ENCODE measurements at places on chromosomes 3 and 15. TPM values are rescaled to one million over a fixed set of nuclear protein-coding genes. Genes with fewer than 3 reads are reported as not detected.

DNA sequence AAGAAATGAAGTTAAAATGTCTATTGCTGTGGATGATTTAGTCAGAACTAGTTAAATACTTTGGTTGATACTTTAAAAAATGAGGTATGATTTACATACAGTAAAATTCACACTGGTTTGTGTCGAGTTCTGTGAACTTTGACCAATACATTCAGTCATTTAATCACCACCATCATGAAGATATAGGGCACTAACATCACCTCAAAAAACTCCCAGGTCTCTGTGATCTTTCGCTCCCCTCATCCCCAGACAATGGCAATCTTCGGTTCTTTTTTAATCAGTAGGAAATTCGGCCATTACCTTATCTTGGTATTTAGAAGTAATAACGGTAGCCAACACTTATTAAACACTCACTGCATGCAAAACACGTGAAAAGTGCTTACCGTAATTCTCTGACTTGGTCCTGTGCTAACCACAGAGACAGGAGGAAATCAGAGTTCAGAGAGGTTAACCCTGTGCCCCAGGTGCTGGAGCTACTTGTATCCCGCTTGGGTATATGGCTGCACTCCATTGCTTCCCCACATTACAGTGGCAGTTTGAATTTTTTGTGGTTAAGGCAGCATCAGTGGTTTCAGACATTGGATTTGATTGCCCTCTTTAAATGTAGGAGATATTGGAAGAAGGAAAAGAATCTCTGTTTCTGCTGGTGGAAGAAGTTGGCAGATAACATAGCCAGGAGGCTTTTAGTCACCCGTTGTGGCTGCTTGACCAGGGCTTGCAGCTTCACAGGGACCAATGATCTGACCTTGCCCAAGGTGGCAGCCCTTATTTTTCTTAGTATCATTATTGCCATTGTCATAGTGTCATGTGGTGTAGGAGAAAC is 4.2 kb downstream of the PLCL2 start:
- no peak for DNase-seq

GRCh38 chr15:68354923-68355322 is 77.0 kb downstream of the ITGA11 start:
- no peak for DNase-seq

- DNase-seq: no peak
Measured at GRCh38 chr15:47399100-47399499, 318.2 kb upstream of the SEMA6D start.

DNA sequence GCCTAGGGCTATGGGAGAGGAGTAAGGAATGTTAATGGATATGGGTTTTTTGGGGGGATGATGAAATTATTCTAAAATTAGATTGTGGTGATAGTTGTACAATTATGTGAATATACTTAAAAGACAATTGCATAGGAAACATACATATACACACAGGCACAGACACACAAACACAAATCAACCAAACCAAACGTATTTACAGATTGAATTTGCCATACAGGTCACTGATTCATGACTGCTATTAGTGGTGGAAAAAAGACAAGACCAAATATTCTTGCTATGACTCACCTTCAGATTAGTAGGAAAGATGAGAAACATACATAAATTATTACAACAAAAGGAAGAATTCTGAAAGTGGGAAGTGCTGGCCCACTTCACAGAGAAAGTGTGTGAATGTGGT is 85.3 kb downstream of the C3orf38 start:
- no peak for DNase-seq

GRCh38 chr15:85280203-85280602 is 100.2 kb upstream of the AKAP13 start:
- no peak for DNase-seq

GRCh38 chr3:58151637-58152036 is 59.1 kb downstream of the DNASE1L3 start:
- no peak for DNase-seq

GRCh38 chr15:87487484-87487883 is 769.1 kb downstream of the NTRK3 start:
- DNase-seq: no peak

GRCh38 chr3:70988111-70988510 is 595.4 kb downstream of the FOXP1 start:
- no peak for DNase-seq

DNA sequence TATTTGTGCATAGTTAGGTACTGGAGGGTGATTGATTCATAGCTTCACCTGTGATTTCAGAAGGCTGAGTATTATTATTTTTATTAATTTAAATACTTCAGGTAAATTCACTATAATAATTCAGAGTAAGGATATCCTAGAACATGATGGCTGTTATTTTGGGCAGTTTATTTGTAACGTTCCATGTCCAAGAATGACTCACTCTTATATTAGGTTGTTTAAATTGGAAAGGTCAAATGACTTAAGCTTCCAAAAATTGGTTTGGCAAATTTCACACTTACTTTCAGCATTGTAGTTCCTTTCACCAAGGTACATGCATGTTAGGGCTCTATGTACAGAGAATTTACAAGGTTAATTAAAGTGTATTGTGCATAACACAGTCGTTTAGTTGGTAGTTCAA is 120.2 kb downstream of the EPHA3 start:
- DNase-seq: no peak

GRCh38 chr15:56927816-56928215 is 9.4 kb downstream of the TCF12 start:
- DNase-seq: no peak

- DNase-seq: no peak
Measured at GRCh38 chr3:106381286-106381938, 512.6 kb upstream of the CBLB start.

GRCh38 chr15:66411190-66411589 is 24.5 kb downstream of the MAP2K1 start:
- DNase-seq: no peak

DNA sequence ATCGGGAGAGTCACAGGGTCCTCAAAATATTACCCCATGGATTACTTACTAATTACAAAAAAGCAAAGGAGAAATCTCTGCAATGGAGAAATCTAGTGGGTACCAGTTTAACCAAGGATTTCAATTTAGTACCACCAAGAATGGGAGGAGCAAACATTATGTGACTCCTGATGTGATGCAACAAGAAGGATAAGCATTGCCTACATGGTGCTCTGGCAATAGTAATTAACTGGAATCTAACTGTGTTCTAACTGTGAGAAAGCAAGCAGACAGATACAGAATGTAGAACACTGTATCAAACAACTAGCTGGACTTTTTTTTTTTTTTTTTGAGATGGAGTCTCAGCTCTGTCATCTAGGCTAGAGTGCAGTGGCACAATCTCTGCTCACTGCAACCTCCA is 159.2 kb downstream of the TNIK start:
- no peak for DNase-seq

DNA sequence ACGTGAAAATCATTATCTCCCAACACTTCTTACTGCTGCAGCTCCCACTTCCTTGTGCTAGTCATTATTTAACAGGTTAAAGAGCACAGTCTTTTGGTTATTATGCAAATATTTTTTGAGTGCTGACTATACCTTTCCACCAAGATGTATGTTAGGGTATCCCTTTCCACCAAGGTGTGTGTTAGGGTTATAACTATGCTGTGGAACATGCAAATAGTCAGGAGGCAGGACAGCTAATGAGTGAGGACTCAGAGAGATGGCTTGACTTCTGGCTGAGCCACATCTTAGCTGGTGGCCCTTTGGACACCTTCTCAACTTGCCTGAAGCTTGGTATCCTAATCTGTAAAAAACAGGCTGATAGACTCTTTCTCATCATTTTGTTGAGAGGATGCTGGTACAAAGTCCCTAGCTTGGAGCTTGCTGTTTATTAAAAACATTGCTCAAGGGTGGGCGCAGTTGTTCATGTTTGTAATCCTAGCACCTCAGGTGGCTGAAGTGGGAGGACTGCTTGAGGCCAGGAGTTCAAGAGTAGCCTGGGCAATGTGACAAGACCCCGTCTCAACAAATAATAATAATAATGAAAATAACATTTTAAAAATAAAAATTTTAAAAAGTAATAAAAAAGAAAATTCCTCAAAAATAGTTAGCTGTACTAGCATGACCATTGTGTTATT is 160.5 kb upstream of the ADAMTS9 start:
- no peak for DNase-seq

- no peak for DNase-seq
Measured at GRCh38 chr3:21792176-21792575, 41.2 kb upstream of the ZNF385D start.

GRCh38 chr3:168223085-168223484 is 127.4 kb upstream of the GOLIM4 start:
- no peak for DNase-seq

Gene CGNL1
- 18.4 TPM for total RNA-seq

Gene SH2D7
- not detected for total RNA-seq

Gene PLA2G4D
- not detected for total RNA-seq

Gene SLC28A1
- not detected for total RNA-seq

Gene CLRN1
- not detected for total RNA-seq

Gene CCR8
- total RNA-seq: not detected

Gene SNX1
- total RNA-seq: 125 TPM
